NCI-H2171 (cell line): ENCODE measurements at places on chromosomes 12 and 14.

- no peak for DNase-seq
Observed at GRCh38 chr14:61593330-61593729, 102.0 kb upstream of the HIF1A start.

DNA sequence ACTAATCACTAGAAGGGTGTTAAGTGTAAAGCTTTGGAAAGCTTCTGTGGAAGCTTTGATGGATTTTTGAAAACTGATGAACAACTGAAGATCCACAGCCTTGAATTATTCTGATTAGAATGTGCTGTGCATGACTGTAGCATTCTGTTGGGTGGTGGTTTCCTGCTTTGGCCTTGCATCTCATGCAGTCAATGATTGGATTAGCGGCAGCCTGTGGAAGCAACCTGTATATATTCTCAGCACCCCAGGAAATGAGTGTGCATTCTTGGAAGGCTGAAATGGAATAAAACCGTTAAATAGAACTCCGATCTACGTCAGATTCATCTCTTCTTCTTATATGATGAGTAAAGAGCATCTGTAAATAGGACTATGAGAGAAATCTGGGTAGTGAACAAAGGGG, 120.2 kb downstream of the SLC16A7 start:
- no peak for DNase-seq

GRCh38 chr14:105322791-105323556, 8.4 kb downstream of the PACS2 start:
- DNase-seq = no peak

- no peak for DNase-seq
Observed at GRCh38 chr12:18752947-18753346, 15.0 kb downstream of the CAPZA3 start.

- no peak for DNase-seq
Observed at GRCh38 chr12:39010406-39010805, 105.0 kb upstream of the CPNE8 start.

DNA sequence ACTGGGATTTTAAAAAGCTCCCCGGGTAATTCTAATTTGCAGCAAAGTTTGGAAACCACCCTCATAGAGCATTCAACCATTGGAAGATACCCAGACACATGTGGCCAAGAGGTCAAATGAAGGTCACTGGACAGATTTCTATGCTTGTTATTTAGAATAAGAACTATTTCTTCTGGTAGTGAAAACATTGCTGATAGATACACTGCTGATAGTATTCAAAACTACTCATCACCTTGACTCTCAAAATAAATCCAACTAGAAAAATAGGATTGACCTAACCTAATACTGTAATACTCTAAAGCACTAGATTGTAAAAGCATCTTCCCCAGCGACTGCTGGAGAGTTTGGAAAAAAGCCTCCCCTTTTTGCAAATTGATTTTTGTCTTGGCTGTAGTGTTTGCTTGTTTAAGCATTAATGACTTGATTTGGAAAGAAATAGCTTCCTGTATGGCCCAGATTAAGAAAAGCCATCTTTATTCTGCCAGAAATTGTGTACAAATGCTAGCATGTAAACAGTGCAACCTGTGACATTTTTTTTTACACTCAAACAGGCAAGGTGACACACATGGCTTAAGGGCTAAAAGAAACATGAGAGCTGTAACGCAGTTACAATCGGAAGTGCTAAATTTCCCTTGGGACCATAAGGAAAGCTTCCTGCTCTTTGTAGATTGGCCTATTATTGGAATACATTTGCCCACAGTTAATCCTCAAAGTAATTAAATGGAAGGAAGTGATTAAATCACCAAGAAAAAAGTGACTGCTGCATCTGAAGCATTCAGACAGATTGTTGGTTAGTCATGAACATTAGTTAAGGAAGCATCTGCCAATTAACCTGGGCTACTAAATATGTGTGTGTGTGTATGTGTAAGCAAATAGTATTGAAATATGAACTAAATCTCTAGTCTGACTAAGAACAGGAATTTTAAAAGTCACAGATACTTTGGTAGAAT, 356.5 kb upstream of the ATP2B1 start:
- DNase-seq = peak; percentile 75

DNA sequence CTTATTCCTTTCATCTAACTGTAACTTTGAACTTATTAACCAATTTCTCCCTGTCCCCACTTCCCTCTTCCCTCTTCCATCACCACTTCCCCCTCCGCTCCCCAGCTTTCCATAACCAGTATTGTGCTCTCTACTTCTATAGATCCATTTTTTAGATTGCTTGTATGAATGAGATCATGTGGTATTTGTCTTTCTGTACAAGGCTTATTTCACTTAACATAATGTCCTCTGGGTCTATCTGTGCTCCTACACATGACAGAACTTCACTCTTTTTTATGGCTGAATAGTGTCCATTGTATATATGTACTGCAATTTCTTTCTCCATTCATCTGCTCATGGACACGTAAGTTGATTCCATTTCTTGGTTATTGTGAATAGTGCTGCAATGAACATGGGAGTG, 14.4 kb downstream of the ERP27 start:
- DNase-seq = no peak
